SIG-M5 (cell line): ENCODE measurements at places on chromosomes 2 and 18.

GRCh38 chr2:240813231-240813921 is 6.6 kb downstream of the KIF1A start:
- no peak for DNase-seq

DNA sequence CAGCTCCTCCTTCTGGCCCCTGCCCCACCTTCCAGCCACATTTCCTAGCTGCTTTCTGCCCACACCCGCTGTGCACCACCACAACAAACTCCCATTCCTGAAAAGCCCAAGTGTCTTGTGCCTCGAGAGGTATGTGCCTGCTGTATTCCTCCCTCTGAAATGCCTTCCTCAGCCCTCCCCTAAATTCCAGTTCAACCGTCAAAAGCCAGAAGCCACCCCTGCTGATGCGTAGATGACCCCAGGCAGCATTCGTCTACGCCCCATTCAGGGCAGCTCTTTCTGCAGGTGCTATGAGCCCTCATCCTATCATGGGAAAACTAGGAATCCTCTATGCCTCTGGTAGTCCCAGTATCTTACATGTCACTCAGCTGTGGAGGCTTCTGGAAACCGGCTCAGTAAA is 71.7 kb downstream of the DNMT3A start:
- no peak for DNase-seq

DNA sequence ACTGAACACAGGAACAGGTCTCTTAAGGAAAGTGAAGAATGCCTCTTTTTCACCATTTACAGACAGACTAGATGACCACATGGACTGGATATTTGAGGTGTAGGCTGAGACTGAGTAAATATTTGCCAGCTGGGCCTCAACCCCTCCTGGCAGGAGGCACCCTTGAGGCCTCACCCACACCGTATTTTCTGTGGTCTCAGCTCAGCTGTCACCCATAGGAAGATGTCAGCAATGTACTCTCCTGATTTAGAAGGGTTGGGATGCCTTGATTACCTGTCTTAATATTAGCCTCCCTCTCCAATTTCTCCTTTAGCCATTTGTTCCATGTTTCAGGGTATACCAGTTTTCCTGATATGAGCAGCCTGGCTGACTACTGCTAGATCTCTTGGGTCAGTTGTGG is 20.3 kb downstream of the ADCYAP1 start:
- DNase-seq: no peak

DNA sequence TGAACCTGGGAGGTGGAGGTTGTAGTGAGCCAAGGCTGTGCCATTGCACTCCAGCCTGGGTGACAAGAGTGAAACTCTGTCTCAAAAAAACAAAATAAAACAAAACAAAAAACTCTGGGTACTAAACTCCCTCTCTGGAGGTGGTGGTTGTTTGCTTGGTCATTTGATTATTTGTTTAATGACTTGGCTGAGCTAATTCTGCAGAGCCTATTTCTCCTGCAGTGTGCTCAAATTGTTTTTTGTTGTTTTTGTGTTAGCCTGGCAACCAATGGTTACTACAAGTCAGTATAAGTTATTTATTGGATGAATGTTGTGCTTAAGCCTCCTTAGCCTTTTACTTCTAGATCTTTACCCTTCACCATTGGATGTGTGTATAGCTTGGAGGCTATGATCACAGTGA is 387.5 kb downstream of the ADCYAP1 start:
- no peak for DNase-seq

DNA sequence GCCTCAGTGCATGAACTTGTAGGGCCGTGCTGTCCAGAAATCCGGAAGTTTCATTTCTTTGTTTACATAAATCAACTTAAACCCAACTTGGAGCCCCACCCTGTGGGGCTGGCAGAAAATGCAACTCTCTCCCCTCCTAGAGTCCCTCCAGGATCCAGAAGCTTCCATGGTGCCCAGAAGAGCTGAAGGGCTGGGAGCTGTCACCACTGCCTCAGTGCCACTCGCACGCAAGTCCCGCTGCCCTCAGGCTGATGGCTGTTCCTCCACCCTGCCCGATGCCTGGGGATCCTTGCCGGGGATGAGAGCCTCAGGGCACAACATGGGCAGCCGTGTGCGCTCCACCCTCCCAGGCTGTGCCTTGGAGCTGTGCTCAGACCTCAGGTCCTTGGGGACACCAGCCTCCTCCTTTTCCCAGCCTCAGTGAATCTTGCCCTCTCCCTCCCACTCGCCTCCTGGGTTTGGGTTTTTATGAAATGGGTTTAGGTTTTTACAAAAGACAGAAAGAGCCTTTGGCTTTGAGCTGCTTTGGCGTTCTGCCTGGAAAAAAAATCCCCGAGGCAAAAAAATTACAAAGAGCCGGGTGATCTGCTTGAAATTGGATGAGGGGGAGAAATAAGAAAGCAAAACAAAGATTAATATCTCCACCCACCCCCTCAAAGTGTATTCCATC is 155.2 kb downstream of the TWIST2 start:
- DNase-seq: no peak

GRCh38 chr2:38797250-38797676 is 19.3 kb downstream of the GEMIN6 start:
- DNase-seq: no peak

GRCh38 chr2:172102391-172103359 is at the start of gene DLX2:
Gene DLX2 (minus strand): TSS chr2:172102900. CDS start chr2:172102538, 362 bp downstream.
- peak; percentile 49 for DNase-seq

DNA sequence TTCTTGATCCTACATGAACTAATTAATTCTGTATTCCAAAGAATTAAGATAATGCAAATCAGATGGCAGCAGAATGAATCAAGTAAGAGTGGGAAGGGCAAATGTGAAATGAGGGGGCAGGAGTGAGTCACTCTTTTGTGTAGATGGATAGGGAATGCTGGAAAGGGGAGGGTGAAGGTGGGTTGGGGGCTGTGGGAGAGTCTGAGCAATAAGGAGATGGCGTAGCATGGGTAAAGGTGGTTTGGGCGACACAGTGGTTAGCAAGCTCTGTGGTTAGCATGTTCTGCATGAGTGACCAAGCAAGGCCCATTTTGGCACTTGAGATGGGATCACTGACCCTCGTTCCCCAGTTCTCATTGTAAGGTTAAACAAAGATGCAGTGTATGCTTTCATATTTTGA is 20.4 kb downstream of the GPD2 start:
- no peak for DNase-seq

DNA sequence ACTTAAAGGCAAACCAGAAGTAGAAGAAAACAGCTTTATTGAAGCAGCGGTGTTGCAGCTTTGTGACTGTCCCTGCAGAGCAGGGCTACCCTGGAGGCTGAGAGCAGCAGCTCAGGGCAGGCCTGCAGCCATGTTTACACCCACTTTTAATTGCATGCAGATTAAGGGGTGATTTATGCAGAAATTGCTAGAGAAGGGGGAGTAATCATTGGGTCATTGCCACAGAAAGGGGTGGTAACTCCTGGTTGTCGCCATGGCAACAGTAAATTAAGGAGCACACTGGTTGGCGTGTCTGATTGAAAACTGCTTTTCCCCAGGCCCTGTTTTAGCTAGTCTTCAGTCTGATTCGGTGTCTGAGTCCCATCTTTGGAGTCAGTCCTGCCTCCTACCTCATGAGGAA is 195.4 kb upstream of the HDAC4 start:
- no peak for DNase-seq

DNA sequence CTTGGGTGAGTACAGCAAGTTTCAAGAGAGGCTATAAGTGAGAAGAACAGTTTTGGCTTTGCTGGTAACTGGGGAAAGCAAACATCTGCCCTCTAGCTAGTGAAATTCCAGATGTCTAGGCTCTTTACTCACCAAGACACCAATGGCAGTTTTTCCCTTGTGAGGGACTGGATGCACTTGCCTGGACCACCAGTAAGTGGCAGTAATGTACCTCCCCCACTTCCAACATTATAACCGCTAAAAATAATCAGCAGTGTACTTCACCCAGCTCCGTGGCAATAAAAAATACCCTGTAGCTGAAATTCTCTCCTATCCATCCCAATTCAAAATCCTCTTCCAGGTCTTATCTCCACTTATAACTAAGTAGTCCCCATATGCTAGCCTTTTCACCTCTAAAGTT is 383.9 kb downstream of the ARHGAP15 start:
- no peak for DNase-seq

- DNase-seq: no peak
Measured at GRCh38 chr18:44679914-44680272, 795 bp upstream of the SETBP1 start.

- DNase-seq: no peak
Measured at GRCh38 chr2:85237849-85238565, 89.8 kb downstream of the TGOLN2 start.

GRCh38 chr18:76475450-76476194 is 19.4 kb downstream of the ZNF516 start:
- peak; percentile 16 for DNase-seq

GRCh38 chr18:5456577-5457461 is 87.0 kb downstream of the EPB41L3 start:
- no peak for DNase-seq

DNA sequence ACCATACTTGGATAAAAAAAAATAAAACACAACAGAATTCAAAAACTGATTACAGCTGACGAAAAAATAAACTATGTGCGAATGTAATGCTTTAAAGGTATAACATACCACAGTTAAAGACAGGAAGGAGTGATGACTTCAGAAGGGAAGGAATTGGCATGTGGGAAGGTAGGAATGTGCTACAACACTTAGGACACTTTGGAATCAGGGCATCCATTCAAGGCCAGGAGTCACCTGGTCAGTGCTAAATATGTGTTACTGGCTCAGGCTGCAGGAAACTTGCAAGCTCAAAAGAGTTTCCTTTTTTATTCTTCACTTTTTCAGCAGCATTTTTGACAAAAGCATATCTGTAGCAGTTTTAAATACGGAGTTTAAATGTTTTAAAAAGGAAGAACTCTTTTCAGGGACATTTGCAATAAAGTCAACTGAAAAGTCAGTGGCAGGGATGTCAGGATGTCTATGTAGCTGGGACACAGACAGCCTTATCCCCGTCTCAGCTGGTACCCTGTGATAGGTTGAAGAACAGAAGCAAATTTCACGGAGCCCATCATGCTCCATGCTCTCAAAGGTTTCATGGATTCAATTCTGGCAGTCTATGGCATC is 138.0 kb upstream of the KLHL14 start:
- DNase-seq: no peak

DNA sequence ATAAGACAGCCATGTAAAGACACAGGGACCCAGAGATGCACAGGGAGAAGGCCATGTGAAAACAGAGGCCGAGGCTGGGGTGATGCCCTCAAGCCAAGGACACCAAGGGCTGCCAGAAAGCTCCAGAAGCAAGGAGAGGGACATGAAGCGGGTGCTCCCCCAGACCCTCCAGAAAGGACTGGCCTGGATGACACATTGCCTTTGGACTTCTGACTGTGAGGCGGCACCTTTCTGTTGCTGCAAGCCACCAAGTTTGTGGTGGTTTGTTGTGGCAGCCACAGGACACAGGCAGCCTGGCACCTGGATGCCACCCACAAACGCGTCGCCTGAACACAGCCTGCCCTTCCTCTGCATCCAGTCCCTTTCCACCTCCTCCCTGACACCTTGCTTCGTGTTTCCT is 67.1 kb downstream of the RHOB start:
- DNase-seq: no peak

DNA sequence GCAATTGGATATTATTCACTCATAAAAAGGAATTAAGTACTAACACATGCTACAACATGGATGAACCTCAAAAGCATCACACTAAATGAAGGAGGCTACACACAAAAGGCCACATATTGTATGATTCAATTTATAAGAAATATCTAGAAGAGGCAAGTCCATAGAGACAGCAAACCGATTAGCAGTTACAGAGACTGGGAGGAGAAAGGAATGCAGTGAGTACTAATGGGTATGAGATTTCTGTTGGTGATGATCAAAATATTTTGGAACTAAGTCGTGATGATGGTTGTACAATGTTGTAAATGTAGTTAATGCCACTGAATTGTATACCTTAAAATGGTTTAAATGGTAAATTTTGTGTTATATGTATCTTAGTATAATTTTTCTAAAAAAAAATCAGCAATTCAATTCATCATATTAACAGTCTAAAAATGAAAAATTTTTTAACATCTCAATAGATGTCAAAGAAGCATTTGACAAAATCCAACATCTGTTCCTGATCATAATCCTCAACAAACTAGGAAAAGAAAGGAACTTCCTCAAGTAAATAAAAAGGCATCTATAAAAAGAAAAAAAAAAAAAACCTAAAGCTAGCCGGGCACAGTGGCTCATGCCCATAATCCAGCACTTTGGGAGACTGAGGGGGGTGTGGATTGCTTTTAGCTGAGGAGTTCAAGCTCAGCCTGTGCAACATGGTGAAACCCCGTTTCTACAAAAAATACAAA is 98.1 kb downstream of the TGIF1 start:
- DNase-seq: no peak

- no peak for DNase-seq
Measured at GRCh38 chr18:63149302-63149587, 170.3 kb downstream of the BCL2 start.

DNA sequence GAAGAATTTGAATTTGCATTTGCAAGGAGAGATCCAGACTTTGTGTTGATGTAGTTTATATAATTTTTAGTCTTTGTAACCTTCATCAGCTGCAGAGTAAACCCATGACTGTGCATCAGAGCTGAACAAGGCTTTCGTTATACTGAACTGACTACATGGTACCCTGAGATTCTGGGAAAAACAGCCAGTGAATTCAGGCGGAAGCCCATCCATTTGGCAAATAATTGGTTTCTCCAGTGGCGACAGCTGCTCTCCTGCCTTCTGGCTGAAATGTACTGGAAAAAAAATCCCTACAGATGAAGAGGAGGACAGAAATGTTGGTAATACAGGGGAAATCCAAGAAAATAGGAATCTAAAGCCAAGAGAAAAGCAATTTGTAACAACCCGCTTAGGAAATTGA is 657.5 kb upstream of the CDH7 start:
- no peak for DNase-seq

DNA sequence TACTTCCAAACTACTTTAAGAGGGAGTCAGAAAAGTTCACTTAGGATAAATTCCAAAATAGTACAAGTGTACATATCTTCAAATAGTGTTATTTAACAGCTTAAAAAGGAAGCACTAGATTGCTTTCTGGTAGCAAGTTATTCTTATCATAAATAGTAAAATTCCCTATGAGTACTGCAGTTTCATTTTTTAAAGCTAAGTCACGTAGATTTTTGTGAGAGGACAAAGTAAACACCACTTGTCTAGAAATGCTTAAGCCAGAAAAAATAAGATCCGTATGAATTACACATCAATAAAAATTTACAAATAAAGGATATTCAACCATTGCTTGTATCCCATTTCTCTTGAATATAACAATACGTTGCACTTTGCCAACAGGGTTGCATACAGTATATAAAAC is 19.2 kb downstream of the HNRNPLL start:
- no peak for DNase-seq

GRCh38 chr18:77422974-77423867 is 173.6 kb downstream of the GALR1 start:
- no peak for DNase-seq

GRCh38 chr2:73249636-73250035 is 15.5 kb downstream of the CCT7 start:
- no peak for DNase-seq

DNA sequence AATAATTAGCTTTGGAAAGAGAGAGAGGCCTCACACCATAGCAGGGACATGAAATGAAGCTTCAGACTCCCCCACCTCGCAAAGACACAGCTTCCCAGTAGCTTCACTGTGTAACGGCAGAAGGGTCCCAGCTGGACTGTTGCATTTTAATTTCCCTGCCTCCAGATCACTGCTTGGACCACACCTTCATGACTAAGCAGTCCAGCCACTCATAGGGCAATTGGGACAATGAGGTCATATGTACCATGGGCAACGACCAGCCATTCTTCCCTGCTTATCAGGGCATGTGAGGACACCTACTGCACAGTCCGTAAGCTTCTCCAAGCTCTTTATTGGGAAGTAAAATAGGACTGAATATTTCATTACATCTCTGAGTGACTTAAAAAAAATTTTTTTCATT is 183.0 kb downstream of the MREG start:
- DNase-seq: no peak

- DNase-seq: no peak
Measured at GRCh38 chr2:12675801-12676200, 40.9 kb upstream of the TRIB2 start.
